Ammon's horn (tissue), 1 donor: ENCODE measurements at places on chromosomes 7 and 10.

DNA sequence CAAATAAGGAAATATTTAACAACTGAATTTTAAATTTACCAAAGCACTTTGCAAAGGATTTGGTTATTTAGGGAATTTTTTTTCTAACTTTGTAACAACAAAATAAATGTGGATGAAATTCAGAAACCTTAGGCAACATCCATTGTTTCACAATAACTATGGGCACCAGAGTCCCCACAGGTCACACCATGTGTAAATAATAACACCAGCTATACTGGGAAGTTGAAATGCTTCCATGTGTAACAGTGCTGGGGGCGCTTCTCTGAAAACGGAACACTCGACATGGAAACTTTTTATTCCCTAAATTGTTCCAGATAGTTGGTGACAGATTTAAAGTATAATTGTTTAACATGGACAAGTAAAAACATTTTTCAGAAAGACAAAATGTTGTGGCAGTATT, 818.6 kb downstream of the TNS3 start:
- no peak for DNase-seq

DNA sequence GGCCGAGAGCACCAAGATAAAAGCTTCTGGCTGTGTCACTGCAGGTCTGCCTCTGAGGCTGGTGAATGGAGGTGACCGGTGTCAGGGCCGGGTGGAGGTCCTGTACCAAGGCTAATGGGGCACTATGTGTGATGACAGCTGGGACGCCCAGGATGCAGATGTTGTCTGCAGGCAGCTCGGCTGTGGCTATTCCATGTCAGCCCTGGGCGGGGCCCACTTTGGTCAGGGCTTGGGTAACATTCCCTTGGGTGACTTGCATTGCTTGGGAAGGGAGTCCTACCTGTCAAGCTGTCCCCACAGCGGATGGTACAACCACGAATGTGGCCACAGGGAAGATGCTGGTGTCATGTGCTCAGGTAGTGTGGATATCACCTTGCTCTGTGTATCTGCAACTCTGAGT, 8.0 kb downstream of the DMBT1 start:
- DNase-seq: no peak

DNA sequence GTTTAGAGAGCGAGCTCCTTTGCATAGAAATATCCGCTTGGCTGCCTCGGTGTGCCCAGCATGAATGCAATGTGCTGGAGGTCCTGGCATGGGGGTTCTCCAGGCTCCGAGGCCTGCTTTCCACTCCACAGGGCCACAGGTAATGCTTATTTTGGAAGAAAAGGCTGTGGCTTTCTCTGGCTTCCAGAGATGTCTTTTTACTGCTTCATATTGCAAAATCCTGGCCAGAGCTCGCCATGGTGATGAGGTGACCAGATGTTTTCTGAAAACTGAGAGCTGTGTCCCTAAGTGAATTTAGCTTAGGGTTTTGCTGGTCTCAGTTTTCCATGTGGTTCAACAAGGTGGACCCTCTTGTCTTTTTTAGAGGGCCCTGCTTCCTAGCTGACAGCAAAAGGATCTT, 65.2 kb downstream of the BMPER start:
- DNase-seq: no peak

- no peak for DNase-seq
Measured at GRCh38 chr10:43343126-43343525, 28.3 kb upstream of the FXYD4 start.

DNA sequence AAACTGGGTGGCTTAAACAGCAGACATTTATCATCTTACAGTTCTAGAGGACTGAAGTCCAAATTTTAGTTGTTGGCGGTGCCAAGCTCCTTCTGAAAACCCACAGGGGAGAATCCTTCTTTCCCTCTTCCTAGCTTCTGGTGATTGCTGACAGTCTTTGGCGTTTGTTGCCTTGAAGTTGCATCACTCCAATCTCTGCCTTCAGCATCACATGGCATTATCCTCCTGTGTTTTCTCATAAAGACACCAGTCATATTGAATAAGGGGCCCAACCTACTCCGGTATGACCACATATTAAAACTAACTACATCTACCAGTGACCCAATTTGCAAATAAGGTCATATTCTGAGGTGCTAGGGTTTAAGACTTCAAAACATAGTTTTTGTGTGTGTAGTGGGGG, 472.1 kb upstream of the IGFBP3 start:
- no peak for DNase-seq

GRCh38 chr10:17668435-17669184, 24.7 kb downstream of the STAM start:
- no peak for DNase-seq

- no peak for DNase-seq
Measured at GRCh38 chr7:88346357-88346756, 39.7 kb upstream of the STEAP4 start.

DNA sequence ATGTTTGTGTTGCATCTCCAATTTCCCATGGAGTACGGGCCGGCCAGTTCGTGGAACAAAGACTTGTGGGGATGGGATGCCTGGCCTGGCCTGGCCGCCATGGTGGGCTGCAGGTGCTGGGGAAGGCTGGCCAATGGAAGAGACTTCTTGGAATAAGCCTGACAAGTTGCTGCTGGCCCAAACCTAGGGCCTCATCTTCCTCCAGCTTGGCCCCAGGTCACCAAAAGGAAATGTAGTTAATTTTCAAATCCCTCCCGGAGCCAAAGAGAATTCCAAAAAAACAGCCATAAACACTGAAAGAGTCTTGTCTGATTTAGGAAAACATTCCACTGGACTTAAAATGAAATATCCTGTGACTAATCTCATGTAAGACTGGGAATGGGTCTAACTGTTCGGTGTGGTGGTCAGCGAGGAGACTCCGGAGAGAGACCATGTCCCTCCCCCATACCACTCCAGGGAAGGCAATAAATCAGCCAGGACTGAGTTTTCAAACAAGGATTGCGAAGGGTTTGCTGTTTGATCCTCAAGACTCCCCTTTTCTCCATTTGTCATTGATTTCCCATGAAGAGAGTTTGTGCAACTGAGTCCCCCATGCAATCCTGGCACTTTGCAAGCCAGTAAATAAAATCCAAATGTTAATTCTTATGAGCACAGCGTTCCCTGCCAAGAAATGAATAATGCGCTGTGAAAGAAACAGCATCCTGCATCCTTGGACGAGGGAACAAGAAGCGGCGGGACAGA, 128.7 kb upstream of the HABP2 start:
- DNase-seq: no peak

GRCh38 chr10:96136810-96137209, 6.7 kb downstream of the ZNF518A start:
- DNase-seq: no peak

DNA sequence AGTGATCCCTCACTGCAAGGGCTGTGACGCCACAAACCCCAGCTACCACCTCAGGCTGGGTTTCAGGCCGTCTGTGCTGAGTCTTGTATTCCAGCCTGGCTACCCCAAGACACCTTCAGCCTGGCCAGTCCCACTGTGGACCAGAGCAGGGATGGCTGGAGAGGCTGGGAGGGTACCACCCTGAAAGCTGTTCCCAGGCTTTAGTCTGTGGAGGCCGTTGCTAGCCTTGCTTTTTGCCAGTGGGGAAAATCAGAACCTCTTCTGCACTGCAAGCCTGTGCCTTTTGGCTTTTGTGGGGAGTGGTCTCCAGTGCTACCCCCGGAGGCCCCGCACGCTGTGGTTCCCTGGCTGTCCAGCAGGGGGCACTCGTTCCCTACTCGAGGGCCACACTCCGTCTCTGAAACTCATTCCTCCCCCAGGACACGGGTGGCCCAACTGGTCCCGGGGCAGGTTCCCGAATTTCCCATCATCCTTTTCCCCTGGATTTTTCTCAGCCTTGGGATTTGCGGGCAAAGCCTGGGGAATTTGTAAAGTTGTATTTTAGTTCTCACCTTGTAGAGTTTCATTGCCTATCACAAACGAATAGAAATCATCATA, 128.4 kb upstream of the BTBD16 start:
- DNase-seq: peak; percentile 57

DNA sequence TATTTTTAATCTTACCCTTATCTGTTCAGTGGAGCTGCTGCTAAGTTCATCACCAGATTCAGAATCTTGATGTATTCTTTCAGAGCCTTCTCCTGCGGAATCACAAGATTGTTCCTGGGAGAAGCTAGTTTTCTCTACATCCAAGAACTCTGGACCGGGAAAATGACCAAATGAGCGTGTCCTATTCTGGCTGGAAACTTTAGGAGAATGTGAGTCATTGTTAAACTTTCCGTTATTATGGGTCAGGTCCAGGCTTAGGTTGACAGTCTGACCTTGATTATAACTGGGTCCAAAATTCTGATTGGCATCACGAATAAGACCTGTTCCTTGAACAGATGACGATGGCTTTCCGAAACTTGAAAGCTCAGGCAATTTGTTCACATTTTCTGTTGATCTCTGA, 20.5 kb downstream of the ARHGAP12 start:
- no peak for DNase-seq

DNA sequence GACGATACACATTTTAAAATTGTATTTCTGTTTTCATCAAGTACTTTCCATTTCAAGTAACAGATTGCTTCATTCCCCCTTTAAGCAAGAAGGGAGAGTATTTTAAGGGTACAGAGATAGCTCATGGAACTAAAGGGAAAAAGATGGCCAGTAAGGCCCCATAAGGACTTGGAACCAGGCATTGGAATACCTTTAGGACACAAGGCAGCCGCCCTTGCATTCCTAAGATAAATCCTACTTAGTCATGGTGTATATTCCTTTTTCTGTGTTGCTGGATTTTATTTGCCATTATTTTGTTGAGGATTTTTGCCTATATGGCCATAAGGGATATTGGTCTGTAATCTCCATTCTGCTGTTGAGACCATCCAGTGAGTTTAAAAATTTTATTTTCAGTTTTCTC, 49.2 kb downstream of the BTRC start:
- DNase-seq: no peak

DNA sequence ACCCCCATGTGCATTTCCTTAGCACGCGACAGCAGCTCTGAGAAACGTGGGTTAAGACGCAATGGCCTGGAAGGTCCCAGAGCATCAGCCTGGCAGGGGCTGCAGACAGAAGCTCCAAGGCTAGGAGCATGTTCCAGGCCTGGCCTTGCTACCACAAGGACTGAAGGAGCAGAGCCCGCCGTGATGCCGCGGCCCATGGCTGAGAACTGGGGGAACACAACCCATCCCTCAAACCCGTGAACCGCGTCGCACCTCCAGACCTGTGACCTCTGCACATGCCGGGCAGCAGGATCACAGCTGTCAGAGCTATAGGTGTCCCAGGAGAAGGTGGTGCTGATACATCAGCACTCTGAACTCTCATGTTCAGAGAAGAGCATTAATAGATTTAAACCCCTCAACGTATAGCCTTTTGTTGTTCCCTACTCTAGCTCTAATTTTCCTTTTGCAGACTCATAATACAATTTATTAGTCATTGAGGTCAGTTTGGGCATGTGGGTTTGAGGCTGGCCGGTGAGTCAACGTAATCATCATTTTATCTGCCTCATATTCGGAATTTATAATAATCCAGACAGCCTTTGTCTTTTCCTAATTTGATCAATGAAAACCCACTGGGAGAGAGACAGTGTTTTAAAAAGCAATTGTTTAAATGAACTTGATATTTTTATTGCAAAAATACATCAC, 222.5 kb upstream of the TCERG1L start:
- no peak for DNase-seq

- no peak for DNase-seq
Measured at GRCh38 chr10:101311185-101312066, 42.5 kb upstream of the BTRC start.

- peak; percentile 85 for DNase-seq
Measured at GRCh38 chr10:101602761-101603398, 14.8 kb downstream of the DPCD start.

DNA sequence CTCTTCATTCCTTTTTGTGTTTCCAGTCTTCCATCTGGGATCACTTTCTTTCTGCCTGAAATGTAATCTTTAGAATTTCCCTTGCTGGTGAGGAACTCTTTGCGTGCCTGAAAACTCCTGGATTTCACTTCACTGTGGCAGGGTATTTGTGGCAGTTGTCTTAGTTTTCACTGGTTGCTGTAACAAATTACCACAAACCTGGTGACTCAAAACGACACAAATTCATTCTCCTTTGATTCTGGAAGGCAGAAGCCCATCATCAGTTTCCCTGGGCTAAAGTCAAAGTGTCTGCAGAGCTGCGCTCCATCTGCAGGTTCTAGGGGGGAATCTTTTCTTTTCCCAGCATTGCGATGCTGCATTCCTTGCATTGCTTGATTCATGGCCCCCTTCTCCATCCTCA, 109.3 kb downstream of the RBM20 start:
- no peak for DNase-seq

DNA sequence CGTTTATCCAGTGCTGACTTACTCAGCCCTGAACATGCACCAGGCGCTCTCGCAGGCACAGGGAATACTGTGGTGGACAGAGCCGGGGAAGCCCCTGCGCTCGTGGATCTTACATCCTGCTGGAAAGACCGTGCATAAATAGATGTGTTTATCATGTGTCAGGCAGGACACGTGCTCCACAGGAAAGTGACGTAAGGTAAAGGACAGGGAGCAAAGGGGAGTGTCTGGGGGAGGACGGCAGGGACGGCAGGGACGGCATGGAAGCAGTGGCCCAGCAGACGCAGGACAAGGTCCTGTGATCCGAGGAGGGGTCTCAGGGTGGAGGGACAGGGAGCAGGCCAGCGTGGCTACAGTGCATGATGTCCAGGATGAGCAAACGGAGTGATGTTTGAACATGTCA, 410.5 kb downstream of the PAXIP1 start:
- DNase-seq: no peak

- DNase-seq: no peak
Measured at GRCh38 chr7:5296611-5297226, 14.0 kb downstream of the SLC29A4 start.

- DNase-seq: no peak
Measured at GRCh38 chr7:149868623-149869290, 5.0 kb upstream of the ATP6V0E2 start.

DNA sequence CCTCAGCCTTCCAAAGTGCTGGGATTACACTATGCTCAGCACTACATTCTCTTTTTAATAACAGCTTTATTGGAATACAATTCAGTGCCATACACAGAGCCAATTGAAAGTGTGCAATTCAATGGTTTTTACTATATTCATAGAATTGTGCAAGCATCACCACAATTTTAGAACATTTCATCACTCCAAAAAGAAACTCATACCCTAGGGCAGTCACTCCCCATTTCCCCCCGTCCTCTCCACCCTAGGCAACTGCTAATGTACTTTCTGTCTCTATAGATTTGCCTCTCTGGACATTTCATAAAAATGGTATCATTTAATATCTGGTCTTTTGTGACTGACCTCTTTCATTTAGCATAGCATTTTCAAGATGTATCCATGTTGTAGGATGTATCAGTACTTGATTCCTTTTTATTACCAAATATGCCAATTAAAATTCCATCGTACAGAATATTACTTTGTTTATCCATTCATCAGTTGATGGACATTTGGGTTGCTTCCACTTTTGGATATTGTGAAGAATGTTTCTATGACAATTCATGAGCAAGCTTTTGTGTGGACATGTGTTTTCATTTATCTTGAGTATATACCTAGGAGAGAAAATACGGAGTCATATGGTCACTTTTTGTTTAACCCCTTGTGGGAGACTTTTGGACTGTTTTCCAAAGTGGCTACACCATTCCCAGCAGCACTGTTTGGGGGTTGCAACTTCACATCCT, 6.3 kb upstream of the XPNPEP1 start:
- DNase-seq: no peak

- DNase-seq: no peak
Measured at GRCh38 chr7:105782391-105783042, 93.9 kb downstream of the ATXN7L1 start.

- DNase-seq: no peak
Measured at GRCh38 chr7:116210345-116211005, at the start of gene TES. TSS of gene TES (plus strand) at chr7:116210539. CDS start at chr7:116210708, 169 bp downstream.
